ENCODE measurements at places on chromosomes 2 and 18. TPM values are rescaled to one million over a fixed set of nuclear protein-coding genes. Genes with fewer than 3 reads are reported as not detected.

DNA sequence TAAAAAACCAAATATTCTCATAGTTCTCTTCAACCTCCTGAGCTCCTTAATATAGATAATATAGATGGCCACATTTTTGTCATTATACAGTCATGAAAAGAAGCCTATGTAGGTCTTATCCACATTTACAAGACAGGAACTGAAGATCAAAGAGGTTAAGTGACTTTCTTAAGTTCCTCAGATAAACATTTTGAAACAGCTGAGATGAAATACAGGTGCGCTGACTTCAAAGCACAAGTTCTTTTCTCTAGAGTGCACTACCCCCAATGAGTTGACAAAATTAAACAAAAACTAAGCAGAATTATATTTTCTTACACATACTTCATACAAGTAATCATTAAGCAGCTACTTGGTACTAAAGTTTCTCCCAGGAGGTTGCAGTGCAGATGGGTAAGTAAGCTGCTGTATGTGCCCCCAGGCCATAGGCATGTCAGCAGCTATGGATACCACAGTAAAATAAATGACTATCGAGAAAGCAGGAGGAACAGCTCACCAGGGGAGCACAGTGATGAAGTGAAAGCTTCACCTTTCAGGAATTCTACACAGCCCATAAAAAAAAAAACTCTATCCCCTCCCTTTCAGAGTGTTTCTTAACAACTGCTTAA is 199.8 kb downstream of the DPP10 start:
- DNase-seq: peak; percentile 8

DNA sequence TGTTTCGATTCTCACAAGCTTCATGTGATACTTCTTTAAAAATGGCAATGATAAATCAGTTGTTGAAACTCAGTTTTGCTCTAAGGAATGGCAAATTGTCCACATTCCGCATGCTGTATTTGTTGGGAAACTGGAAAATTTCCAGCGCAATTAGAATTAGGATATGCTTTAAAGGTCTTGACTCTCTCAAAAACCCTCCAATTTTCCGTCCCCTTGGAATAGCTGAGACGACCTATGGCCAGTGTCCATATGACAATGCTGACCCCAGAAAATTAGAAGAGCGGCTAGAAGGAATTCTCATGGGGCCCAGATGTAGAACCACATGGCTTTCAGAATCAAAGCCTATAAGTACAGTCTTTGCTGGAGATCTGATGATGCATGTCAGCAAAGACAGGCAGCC is 170.8 kb downstream of the TMEM18 start:
- DNase-seq: no peak

The SCYGR4 gene
- total RNA-seq: not detected

DNA sequence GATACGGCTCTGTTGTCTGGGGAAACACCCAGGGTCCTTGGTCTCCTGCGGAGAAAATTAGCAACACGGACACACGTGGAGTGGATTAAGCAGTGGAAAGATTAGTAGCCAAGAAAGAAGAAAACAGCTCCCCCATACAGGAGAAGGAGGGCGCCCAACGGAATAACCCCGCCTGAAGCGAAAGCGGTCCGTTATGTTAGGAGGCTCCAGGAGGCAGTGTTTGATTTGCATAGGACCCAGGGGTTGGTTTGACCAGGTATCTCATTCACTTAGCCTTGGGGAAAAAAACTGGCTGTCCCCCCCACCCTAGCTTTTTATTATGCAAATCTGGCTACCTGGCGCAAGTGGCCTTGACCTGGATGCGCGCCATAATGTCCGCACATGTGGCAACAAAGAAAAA is 170.1 kb upstream of the KYNU start:
- DNase-seq: no peak

- no peak for DNase-seq
These were observed 17.4 kb downstream of the TTC39C start for GRCh38 chr18:24031916-24032315.

DNA sequence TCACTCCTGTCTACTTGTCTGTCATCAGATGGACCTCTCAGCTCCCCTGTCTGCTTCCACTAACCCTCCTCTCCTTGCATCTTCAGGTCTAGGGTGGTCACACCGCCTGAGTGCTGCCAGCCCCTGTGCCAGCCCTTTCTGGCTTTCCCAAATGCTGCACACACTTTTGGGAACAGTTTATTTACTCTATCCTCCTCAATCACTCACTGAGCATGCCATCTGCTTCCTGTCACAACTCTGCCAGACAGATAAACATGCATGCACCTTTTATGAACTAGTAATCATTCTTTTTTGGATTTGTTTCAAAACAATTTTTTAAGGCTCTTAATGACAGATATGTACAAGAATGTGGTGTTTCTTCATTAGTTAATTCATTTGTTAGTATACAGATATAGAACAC is 56.3 kb upstream of the CCDC195 start:
- DNase-seq: no peak
